ENCODE measurements at places on chromosomes 2 and 18.

DNA sequence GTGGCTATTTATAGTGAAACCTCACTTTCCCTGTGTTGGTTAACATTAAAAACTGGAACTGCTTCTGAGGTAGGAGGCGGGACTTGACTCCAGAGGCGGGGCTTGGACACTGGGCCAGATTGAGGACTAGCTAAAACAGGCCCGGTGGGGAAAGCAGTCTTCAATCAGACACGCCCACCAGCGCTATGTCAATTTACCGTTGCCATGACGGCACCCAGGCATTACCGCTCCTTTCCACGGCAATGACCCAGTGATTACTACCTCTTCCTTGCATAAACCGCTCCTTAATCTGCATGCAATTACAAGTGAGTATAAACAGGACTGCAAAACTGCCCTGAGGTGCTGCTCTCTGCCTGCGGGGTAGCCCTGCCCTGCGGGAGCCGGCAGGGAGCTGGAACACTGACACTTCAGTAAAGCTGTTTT, 35.3 kb downstream of the LRRFIP1 start:
- no peak for DNase-seq

- no peak for DNase-seq
Observed at GRCh38 chr2:95312543-95313201, 15.5 kb downstream of the KCNIP3 start.

DNA sequence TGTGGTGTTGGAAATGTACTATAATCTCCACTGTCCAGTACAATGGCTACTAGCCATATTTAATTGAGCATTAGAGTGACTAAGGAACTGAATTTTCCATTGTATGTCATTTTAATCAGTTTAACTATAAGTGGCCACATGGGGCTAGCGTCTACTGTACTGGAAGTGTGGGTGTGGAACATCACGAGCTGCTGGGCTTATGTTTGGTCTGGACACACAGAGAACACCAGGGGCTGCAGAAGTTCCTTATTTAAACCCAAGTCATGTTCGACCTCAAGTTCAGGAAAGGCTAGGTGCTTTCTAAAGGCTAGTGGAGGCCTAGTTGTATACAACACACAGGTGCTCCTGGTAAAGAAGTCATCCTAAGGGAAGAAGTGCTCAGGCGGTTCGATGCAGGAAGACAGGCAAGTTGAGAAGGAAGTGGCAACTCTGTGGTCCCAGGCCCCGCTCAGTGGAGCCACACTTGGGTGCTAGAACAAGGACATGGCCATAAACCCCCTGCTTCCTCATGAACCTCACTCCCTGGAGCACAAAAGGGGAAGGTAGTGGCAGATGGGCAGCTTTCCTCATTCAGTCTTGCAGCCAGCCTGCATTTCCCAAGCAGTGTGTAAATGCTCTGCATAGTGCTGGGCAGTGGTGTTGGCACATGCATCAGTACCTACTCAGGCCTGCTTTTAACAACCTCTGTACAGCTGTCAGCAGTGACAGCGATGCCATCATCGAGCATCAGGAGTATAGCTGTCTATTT, 13.3 kb downstream of the LGALSL start:
- no peak for DNase-seq

DNA sequence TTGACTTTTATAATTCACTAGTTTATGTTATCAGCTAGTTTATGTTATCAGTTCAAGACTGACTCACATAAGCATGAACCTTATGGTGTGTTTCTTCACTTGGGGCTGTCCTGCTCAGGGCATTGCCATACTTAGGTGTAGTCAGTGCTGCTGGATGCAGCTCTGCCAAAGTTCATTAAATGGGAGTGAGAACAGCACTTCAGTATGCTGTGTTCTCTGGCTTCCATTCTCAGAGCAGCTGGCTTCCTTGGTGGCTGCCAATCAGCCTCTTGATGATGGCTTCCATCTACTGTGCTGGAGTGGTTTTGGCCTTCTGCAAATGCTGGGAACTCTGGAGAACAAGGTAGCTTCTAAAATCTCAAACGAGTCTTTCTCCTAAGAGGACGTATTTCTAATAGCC, 170.7 kb downstream of the TDRD15 start:
- no peak for DNase-seq

All from 8988T (cell line).